ENCODE measurements at places on chromosomes 12 and 14. TPM values are rescaled to one million over a fixed set of nuclear protein-coding genes. Genes with fewer than 3 reads are reported as not detected.

TAS2R42 gene
- not detected for total RNA-seq

VAMP1 gene
- total RNA-seq, result 10.8 TPM

ACADS gene
- total RNA-seq, result 16.5 TPM

TAS2R8 gene
- not detected for total RNA-seq

C12orf54 gene
- total RNA-seq, result not detected

ANO2 gene
- total RNA-seq, result 16.9 TPM
